ENCODE measurements at places on chromosomes 13 and 19.

DNA sequence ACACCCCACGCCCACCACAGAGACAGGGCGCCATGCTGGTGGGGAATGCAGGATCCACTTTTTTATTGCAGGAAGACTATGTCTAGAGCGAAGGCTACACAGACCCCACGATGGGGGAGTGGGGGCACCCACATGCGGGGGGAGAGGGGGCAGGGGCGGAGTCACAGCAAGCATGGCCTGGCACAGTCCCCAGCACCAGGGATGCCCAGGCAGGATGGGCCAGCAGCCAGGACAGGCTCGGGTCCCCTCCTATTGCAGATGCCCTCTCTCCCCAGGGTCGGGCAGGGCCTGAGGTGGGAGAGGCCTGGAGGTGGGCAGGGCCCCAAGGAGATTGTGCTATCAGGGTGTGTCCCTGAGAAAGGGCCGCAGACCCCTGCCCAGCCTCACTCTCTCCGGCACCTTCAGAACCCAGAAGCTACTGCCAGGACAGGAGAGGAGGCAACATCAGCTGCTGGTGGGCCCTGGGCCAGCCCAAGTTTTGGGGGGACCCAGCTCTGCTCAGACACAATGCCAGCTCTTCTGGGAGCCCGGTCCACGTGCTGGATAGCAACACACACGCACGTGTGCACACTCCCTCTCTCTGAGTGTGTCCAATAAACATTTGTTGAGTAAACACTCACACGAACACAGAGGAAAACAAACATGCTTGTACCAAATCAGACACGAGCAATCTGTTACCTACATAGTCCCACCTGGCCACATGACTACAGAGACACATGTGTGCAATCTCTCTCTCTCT lies 6.5 kb downstream of the DIRAS1 start:
- DNase-seq, result no peak

DNA sequence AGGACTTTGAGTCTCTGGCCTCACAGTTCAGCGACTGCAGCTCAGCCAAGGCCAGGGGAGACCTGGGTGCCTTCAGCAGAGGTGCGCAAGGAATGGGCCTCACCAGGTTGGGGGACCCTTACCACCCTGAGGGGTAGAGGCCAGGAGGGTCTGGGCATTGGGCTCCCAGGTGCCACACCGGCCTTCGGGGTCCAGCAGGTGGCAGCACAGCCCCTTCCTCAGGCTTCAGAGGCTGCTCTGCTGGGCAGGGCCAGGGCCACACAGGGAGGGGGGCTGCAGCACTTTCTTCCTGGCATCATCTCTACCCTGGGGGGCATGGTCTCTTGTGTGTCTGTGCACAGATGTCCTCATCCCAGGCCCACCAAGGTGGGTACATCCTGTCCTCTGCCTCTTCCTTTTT lies 12.9 kb downstream of the PIN1 start:
- no peak for DNase-seq

DNA sequence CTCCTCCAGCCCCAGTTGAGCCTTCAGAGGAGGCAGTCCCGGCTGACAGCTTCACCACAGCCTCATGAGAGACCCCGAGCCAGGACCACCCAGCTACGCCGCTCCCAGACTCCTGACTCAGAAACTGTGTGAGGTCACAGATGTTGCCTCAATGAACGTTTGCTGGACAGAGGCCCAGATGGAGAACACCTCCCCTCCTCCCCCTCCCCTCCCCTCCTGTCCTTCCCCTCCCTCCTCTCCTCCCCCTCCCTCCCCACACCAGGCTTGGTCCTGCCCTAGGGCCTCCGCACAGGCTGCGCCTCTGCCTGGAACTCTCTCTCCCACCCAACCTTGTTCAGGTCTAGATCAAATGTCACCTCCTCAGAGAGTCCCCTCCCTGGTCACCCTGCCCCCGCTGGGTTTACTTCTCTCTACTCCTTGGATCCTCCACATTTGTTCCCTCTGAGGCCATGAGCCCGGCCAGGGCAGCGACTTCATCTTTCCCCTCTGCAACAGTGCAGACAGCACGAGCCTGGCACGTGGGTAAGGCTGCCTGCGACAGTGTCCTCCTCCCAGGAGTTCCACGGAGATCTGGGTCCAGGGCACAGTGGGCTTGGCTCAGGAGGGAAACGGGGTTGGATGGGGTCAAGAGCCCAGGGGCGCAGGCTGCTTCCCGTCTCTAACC lies 17.4 kb downstream of the PIP5K1C start:
- no peak for DNase-seq

DNA sequence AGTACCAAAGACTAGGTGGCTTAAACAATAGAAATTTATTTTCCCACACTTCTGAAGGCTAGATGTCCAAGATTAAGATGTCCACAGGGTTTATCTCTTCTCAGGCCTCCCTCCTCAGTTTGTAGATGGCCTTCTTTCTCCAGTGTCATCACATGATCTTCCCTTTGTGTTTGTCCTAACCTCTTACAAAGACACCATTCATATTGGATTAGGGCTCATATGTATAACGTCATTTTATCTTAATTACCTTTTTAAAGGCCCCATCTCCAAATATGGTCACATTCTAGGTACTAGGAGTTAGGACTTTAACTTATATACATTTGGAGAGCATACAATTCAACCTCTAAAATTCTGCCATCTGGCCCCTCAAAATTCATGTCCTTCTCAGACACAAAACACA lies 34.3 kb downstream of the N4BP2L2 start:
- no peak for DNase-seq

DNA sequence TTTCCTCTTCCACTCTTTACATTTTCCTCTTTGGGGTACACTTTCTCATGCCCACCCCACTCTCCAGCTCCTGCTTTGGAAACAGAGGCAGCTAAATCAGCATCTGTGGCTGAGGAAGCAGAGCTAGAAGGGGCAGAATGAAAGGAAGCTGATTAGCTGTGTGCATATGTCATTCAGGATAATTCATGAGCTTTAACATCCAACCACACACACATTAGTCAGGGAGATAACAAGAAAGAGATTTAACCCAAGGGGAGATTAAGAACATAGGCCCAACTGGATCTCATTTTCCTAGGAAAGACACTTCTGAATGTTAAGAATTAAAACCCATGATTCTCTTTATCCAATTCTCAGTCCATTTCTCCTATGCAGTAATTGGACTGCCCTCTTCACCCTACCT lies 405.5 kb downstream of the TBC1D4 start:
- no peak for DNase-seq

- DNase-seq, result no peak
Measured at GRCh38 chr19:4119763-4120162, 4.2 kb downstream of the MAP2K2 start.

GRCh38 chr13:74452176-74452575 lies 318.0 kb upstream of the KLF12 start:
- DNase-seq, result no peak

DNA sequence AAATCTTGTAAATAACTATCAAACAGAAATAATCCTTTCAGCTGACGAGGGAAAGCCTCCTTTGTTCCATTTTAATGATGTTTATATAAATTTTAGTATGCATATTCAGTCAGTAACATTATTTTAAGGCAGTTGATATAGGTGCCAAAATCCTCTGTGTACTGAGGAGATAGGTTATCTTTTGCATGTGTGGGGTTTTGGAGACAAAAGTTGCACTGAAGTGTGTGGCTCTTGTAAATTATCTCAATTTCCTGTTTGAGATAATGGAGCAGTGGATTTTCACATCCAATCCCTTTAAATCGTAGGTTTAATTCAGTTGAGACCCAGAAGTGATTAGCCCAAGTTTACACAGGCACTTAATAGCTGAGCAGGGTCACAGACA lies 106.6 kb downstream of the RGCC start:
- no peak for DNase-seq

DNA sequence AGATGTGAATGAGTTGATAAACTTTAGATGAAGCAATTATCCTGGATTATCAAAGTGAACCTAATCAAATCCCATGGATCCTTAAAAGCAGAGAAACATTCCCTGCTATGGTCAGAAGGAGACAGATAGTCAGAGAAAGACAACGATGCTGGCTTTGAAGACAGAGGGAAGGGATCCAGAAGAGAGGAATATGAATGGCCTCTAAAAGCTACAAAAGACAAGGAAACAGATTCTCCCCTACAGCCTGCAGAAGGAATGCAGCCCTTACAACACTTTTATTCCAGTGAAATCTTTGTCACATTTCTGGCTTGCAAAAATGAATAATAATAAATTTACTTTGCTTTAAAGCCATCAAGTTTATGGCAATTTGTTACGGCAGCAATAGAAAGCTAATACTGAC lies 1164.2 kb downstream of the PCDH17 start:
- no peak for DNase-seq

DNA sequence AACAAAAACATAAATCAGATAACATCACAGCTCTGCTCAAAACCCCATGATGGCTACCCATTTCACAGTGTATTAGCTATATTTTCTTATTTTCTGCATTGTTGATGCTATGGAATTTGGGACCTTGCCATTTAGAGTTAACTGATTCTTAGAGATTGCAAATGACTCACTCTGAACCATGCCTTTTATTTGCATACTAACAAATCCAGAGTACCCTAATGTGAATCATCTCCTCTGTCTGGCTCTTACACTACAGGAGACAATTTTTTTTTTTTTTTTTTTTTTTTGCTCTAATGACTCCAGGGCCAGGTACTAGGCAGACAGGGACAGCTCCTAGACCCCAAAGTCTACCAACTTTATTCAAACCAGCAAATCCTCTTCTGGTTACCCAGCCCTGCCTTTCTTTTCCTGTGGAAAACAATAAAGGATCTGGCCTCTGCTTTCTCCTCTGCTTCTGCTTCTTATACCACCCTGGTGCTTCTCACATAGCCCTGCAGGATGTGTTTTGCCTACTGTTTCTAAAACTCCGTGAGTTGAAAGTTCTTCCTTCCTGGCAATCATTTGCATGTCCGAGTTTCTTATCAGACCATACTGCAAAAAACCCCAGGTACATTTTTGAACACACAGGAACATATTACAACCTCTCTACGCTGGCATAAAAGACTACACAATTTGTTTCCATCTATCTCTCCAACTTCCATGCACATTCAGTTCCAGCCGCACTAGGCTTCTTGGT lies 10.6 kb upstream of the ZNF460 start:
- DNase-seq, result no peak

DNA sequence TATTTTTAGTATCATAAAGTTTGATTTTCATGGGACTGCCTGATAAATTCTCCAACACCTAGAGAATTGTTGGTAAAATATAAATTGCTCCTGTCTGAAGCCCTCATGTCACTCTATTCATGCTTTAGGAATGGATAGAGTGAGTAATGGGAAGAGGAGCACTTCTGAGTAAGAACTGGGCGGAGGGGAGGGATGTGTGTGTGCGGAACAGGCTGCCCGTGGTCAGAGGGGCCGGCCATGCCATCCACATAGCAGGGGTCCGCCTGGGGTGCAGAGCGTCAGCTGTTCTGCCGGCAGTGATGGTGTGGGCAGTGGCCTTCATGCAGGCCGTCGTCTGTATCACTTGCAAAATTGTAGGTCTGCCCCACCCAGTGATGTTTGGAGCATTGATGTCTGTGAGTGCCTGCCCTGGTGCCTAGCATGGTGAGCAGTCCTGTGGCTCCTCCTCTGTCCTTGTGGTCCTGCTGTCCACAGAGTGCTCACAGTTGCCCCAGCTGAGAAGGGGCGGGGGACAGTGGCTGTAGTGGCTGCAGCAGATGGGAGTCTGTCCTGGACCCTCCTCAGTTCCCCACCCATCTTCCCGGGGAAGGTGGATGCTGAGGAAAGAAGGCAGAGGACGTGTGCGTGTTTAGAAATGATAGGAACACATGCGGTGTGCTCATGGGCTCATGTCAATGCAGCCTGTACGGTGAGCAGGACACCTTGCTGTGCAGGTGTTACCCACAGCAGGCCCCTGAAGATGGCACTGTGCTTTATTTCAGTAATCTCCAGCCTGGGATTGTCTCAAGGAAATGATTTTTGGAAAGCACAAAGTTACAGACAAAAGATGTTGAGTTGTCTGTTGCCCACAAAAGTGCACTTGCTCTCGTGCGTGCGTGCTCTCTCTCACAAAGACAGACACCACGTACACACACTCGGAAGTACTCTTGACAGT lies 49.4 kb upstream of the TEX29 start:
- no peak for DNase-seq

DNA sequence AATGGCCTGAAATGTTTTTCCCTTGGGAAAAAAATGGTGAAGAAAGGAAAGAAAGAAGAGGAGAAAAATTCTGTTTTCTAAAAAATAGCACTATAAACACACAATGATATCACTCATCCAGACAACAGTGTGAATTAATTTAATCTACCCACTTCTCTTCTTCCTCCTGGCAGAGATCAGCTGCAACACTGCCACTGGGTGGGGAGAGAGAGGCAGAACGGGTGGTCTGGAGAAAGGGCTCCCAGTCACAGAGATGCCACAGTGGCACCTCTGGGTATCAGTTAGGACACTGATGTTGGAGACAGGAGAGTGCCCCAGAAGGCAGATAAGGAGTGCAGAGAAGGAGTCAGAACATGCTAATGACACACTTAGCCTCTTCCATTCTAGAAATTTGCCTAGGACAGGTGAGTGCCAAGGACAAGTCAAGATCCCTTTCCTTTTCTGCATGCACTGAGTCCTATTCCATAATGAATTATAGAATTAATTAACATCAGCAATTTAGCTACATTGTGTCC lies 168.6 kb downstream of the SUCLA2 start:
- DNase-seq, result no peak

- peak; percentile 62 for DNase-seq
Measured at GRCh38 chr19:609004-609346, 19.3 kb downstream of the HCN2 start.

DNA sequence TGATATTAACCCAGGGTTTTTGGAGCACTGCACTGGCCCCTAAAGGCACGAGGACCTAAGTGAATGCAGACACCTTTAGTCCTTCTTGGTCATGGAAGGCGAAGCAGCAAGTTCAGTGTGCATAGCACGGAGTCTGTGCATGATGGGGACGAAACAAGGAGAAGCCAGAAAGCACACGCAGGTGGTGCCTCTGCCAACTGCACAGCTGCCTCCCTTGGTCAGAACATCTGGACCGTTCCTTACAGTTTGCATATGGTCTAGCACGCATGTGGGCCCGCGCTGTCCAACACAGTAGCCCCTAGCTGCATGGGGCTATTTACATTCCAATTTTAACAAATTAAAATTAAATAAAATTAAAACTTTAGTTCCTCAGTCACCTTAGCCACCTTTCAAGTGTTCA lies 44.0 kb downstream of the FLT3 start:
- DNase-seq, result no peak
